Iris pigment epithelial cell (primary cell): ENCODE measurements at places on chromosomes 2 and 18.

DNA sequence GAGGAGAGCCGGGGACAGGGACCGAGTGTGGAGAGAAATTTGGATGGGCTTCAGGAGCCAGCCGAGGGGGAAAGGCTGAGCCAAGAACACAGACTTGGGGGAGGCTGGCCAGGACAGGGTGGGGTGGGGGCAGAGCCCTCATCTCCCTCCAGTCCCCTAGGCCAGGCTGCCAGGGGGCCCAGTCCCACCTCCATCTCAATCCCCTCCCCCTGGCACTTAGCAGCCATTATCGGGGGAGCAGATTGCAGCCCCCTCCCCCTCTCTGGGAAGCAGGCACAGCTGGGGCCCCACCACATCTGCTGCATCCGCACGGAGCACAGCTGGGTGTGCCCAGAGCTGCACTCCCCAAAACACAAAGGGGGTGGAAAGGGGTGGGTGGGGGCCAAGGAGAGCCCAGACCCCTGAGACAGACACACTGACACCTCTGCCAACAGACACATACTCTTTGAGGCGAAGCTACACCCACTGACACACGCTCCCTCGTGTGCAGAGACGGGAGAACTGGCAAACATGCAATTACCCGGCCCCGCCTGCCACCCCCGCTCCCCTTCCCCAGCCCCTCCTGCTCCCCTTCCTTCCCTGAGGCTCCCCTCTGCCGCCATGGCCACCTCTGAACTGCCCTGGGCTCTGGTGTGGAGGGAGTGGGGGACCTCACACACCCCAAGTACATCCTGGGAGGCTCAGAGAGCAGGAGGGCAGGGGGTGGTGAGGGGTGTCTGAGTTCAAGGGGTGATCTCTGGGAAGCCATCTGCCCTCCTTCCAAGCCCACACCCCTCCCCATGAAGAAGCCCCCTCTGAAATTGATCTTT, 5.1 kb upstream of the ASIC4 start:
- DNase-seq, result no peak

DNA sequence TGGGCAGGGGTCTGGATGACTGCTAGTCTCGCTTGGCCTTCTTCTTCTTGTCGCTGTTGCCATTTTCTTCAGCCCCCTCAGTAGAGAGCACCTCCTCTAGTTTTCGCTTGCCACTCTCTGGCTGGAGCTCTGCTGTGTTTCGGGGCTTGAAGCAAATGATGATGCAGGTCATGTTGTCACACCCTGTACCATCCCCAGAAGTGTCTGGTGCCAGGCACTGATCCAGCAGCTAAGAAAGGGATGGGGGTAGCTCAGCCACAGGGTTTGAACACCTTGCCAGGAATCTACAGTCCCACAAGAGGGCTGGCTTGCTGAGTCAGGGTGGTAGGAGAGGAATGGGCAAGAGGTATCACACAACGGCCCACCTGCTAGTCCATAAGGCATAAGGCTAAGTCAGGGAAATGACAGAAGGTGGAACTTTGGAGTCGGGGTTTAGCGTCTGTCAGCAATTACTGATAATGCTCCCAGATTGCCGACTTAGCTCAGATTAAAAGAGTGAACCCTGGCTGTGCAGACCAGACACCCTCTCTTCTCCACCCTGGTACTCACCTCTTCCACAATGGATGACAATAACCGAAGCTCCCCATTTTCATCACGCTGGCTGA, 1.1 kb upstream of the ZNF513 start:
- no peak for DNase-seq

DNA sequence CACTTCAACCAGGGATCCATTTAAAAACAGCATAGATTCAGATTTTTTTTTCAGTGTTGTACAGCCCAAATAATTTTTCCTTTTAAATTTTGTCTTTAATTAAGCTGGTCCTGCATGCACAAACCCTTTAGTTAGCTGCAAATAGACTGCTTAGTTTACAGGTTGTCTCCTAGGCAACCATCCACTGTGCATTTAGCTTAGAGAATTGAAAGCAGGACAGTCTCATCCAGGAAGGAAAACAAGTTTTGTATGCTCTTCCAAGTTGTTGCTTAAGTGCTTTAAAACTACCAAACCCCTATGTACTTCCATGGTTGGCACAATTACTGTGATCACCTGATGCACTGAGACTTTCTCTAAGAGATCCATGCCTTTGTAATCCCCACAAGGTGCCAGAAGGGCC, at the start of gene MAP3K19:
TSS of gene MAP3K19 (minus strand) at position 148 of the 400 bp plus-strand sequence. CDS start 22,800 bp downstream, outside the sequence.
- no peak for DNase-seq

GRCh38 chr2:178764097-178764496, 43.1 kb downstream of the TTN start:
- no peak for DNase-seq

DNA sequence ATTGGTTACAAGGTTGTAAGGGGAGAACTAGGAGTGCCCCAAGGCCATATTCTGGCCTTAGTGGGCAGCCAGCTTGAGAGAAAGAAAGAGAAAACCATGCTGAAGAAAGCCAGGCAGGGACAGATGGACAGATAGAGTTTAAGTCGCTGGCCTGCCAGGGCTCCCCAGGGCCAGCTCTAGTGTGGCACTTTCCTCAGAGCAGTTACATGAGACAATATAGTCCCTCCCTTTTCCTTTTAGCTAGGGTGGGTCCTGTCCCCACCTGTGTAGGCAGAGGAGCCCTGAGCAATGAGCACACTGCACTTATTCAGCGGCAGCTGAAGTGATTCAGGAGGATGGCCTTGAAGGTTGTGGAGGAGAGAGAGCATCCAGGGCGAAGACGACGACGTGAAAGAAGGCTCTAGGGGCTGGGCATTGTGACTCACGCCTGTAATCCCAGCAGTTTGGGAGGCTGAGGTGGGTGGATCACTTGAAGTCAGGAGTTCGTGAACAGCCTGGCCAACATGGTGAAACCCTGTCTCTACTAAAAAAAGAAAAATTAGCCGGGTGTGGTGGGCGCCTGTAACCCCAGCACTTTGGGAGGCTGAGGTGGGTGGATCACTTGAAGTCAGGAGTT, 152.0 kb upstream of the SLC1A4 start:
- peak; percentile 82 for DNase-seq

DNA sequence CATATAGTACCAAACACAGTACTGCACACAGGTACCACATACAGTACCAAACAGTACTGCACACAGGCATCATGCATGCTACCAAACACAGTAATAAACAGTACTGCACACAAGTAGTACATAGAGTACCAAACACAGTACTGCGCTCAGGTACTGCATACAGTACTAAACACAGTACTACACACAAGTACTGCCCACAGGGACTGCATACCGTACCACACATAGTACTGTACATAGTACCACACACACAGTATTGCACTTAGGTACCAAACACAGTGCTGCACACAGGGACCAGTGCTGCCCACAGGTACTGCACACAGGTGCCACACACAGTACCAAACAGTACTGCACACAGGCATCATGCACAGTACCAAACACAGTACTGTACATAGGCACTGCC, 74.9 kb downstream of the ZNF236 start:
- no peak for DNase-seq

GRCh38 chr2:181348107-181348837, 108.9 kb upstream of the ITGA4 start:
- no peak for DNase-seq

DNA sequence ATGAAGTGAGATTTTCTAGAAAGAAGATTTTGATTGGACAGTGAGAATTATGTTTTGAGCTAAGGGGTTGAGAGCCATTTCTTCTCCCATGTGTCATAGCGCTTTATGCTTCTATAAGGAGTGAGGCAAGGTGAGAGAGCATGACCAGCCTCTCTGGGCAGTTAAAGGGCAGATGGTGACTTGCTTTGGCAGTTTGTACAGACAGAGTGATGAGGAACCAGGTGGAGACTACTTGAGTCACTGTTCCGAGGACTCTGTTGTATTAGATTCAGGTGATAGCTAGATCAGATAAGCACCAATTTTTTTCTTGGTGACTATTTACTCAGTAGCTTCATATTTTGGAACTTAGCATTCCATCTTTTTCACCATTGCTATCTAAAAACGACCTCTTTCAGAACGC, 4.5 kb downstream of the CRIM1 start:
- no peak for DNase-seq
